Vagina (tissue), 2 donors: ENCODE measurements at places on chromosomes 4 and X.

GRCh38 chrX:39603230-39603629, 494.5 kb downstream of the BCOR start:
- no peak overlapping the region for H3K4me3 ChIP-seq
- H3K36me3 ChIP-seq, result no peaks in the 10 kb centered on the region

DNA sequence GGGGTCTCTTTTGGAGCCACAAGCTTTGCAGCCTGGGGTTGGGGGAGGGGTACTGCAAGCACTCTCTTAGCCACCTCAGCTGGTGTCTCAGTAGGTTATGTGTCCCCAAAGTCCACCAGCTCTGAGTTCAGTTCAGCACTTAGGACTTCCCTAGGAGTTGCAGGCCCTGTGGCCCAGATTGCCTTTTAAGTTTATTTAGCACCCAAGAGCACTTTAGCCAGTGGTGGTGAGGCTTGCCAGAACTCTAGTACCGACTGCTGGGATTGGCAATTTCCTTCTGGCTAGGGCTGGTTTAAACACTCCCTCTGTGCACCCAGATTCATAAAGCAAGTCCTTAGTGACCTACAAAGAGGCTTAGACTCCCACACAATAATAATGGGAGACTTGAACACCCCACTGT, 489.9 kb upstream of the RPS6KA3 start:
- no peaks in the 10 kb centered on the region for H3K4me1 ChIP-seq
- H3K36me3 ChIP-seq, result no peaks in the 10 kb centered on the region
- H3K27me3 ChIP-seq, result no peaks in the 10 kb centered on the region
- DNase-seq, result no peak
- no peak overlapping the region for H3K27ac ChIP-seq
- H3K4me3 ChIP-seq, result no peak overlapping the region

- no peaks in the 10 kb centered on the region for H3K27me3 ChIP-seq
- H3K27ac ChIP-seq, result no peak overlapping the region
- H3K4me1 ChIP-seq, result no peaks in the 10 kb centered on the region
- H3K36me3 ChIP-seq, result no peaks in the 10 kb centered on the region
- H3K4me3 ChIP-seq, result no peak overlapping the region
Measured at GRCh38 chr4:8082517-8083055, 76.0 kb downstream of the ABLIM2 start.

- H3K4me1 ChIP-seq, result no peaks in the 10 kb centered on the region
- H3K27me3 ChIP-seq, result no peaks in the 10 kb centered on the region
- no peak overlapping the region for H3K4me3 ChIP-seq
- no peaks in the 10 kb centered on the region for H3K36me3 ChIP-seq
- no peak overlapping the region for H3K27ac ChIP-seq
Measured at GRCh38 chrX:36357855-36358254, 438.3 kb downstream of the CFAP47 start.

DNA sequence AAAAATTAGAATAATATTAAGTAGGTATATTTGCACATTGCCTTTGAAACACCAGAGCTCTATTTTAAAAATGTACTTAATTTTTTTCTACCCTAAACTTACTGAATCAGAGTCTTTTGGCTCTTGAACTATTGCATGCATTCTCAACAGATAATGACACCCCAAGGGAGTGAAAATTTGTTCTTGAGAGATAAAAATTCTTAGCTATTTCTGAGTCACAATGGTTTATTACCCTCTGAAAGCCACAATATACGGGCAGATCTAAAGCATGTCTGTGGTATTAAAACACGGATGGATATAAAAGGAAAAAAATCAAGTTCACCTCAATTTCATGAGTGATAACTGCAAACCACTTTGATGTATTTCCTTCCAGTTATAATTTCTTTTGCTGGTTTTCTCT, 636.3 kb upstream of the FTHL17 start:
- no peak overlapping the region for H3K4me3 ChIP-seq
- no peak overlapping the region for H3K27ac ChIP-seq
- no peak for DNase-seq
- H3K4me1 ChIP-seq, result no peaks in the 10 kb centered on the region
- no peaks in the 10 kb centered on the region for H3K36me3 ChIP-seq

- no peaks in the 10 kb centered on the region for H3K4me1 ChIP-seq
- H3K4me3 ChIP-seq, result no peak overlapping the region
- no peaks in the 10 kb centered on the region for H3K36me3 ChIP-seq
- no peak overlapping the region for H3K27ac ChIP-seq
- no peak for DNase-seq
Measured at GRCh38 chrX:79081895-79082512, 62.5 kb upstream of the GPR174 start.

GRCh38 chr4:66930206-66930605, 615.1 kb downstream of the CENPC start:
- no peak for DNase-seq
- H3K27ac ChIP-seq, result no peak overlapping the region
- no peaks in the 10 kb centered on the region for H3K36me3 ChIP-seq

DNA sequence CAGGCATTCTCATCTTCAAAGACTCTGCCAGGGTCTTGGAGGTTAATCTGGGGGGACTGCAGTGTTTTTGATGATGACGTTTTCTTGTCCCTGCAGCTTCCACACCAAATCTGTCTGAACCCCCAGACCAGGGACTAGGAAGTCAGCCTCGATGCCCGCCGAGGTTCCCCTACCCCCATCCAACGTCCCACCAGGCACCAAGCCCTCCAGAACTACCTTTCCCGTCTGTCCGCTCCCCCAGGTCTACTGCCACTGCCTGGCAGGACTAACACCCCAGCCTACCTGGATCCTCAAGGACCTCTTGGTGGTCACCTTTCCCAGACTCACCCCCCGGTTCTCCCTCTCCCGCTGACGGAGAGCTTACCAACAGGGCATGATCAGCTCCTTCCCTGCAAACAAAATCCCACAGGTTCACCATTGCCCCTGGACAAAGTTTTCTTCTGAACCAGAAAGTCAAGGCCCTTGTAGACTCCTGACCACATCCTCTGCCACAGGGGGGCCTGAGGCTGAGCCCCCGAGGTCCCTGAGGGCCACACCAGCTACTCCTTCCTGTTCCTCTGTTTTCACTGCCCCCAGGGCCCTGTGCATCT, 40.9 kb downstream of the HMX1 start:
- no peaks in the 10 kb centered on the region for H3K27me3 ChIP-seq
- DNase-seq, result peak; percentile 75
- H3K4me3 ChIP-seq, result no peak overlapping the region
- no peak overlapping the region for H3K27ac ChIP-seq

- no peaks in the 10 kb centered on the region for H3K36me3 ChIP-seq
- no peak overlapping the region for H3K4me3 ChIP-seq
- no peaks in the 10 kb centered on the region for H3K4me1 ChIP-seq
- DNase-seq, result no peak
- H3K27ac ChIP-seq, result no peak overlapping the region
Measured at GRCh38 chr4:74202062-74202586, 44.2 kb downstream of the MTHFD2L start.

- no peak overlapping the region for H3K27ac ChIP-seq
- H3K4me3 ChIP-seq, result no peak overlapping the region
- no peaks in the 10 kb centered on the region for H3K4me1 ChIP-seq
- no peaks in the 10 kb centered on the region for H3K27me3 ChIP-seq
Measured at GRCh38 chrX:88991583-88992132, 244.6 kb downstream of the CPXCR1 start.

- peak overlapping the region; percentile 11 for H3K4me3 ChIP-seq
- peak overlapping the region; percentile 9 for H3K27ac ChIP-seq
- no peak for DNase-seq
- no peaks in the 10 kb centered on the region for H3K27me3 ChIP-seq
- H3K36me3 ChIP-seq, result peaks cover 2% of the 10 kb centered on the region
Measured at GRCh38 chrX:24494647-24495075, 29.6 kb downstream of the PDK3 start.

- H3K4me1 ChIP-seq, result no peaks in the 10 kb centered on the region
- H3K36me3 ChIP-seq, result no peaks in the 10 kb centered on the region
- no peak overlapping the region for H3K27ac ChIP-seq
- DNase-seq, result no peak
- H3K4me3 ChIP-seq, result no peak overlapping the region
Measured at GRCh38 chr4:164488114-164488513, 265.8 kb upstream of the SMIM31 start.

- H3K27me3 ChIP-seq, result no peaks in the 10 kb centered on the region
- H3K4me1 ChIP-seq, result no peaks in the 10 kb centered on the region
- DNase-seq, result no peak
- no peak overlapping the region for H3K4me3 ChIP-seq
Measured at GRCh38 chrX:81414630-81415029, 212.7 kb downstream of the SH3BGRL start.

DNA sequence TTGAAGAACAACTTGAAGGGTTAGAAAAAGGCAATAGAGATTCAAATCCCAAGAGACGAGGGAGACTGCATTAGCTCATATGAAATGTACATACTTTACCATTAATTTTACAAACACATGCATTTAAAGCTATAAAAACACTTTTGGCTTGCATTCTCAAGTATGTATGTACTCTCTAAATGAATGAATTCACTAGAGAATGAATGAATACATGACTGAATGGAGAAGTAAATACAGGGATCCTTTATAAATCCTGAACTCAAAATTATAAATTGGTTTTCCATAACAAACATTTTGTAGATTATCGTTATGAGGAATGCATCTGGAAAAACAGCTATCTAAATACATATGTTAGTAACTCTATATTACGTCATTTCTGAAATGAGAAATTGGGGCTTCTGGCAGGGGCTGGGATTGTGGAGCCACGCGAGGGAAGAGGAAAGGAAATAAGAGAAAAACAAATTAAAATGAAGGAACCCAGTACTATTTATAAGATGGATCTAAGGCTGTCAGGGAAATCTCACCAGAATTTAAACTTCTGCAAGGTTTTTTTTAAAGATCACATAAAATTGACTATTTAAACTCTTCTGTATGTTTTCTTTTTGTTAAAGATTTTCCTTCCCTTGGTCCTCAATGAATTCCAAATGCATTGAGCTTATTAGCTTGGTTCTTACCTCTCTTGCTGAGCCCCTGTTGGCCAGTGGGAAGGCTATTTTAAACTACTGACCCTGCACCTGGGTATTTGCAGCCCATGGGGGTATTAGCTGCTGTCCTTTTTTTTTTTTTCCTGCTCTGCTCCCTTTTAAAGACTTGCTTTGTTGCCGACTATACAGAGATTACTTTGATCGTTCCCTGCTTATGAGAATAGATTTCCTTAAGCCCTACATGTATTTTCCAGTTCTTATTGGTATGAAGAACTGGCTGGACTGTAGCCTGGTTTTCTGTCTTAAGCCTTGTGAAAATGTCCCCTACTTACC, 207.8 kb downstream of the ADGRL3 start:
- no peak for DNase-seq
- no peak overlapping the region for H3K4me3 ChIP-seq
- no peak overlapping the region for H3K27ac ChIP-seq
- no peaks in the 10 kb centered on the region for H3K36me3 ChIP-seq
- H3K4me1 ChIP-seq, result no peaks in the 10 kb centered on the region

GRCh38 chrX:9829308-9830267, 43.4 kb downstream of the SHROOM2 start:
- H3K4me3 ChIP-seq, result no peak overlapping the region
- H3K27me3 ChIP-seq, result no peaks in the 10 kb centered on the region
- H3K27ac ChIP-seq, result no peak overlapping the region
- H3K4me1 ChIP-seq, result no peaks in the 10 kb centered on the region

GRCh38 chr4:109494563-109494962, 60.9 kb downstream of the SEC24B start:
- DNase-seq, result no peak
- no peak overlapping the region for H3K27ac ChIP-seq
- H3K36me3 ChIP-seq, result no peaks in the 10 kb centered on the region
- no peaks in the 10 kb centered on the region for H3K27me3 ChIP-seq

GRCh38 chr4:86107112-86107511, 252.7 kb downstream of the MAPK10 start:
- H3K27ac ChIP-seq, result no peak overlapping the region
- no peaks in the 10 kb centered on the region for H3K27me3 ChIP-seq
- peaks cover under 1% of the 10 kb centered on the region for H3K36me3 ChIP-seq
- no peaks in the 10 kb centered on the region for H3K4me1 ChIP-seq
- no peak overlapping the region for H3K4me3 ChIP-seq
- DNase-seq, result no peak

- peaks cover 18% of the 10 kb centered on the region for H3K4me1 ChIP-seq
- no peak overlapping the region for H3K4me3 ChIP-seq
- no peak overlapping the region for H3K27ac ChIP-seq
- no peak for DNase-seq
- no peaks in the 10 kb centered on the region for H3K36me3 ChIP-seq
- H3K27me3 ChIP-seq, result no peaks in the 10 kb centered on the region
Measured at GRCh38 chr4:106312377-106312776, 3.6 kb downstream of the TBCK start.

GRCh38 chr4:92182006-92182735, 121.6 kb upstream of the GRID2 start:
- no peaks in the 10 kb centered on the region for H3K36me3 ChIP-seq
- H3K27me3 ChIP-seq, result no peaks in the 10 kb centered on the region
- H3K27ac ChIP-seq, result no peak overlapping the region
- no peaks in the 10 kb centered on the region for H3K4me1 ChIP-seq
- DNase-seq, result no peak

- peaks cover 46% of the 10 kb centered on the region for H3K4me1 ChIP-seq
- H3K36me3 ChIP-seq, result no peaks in the 10 kb centered on the region
- H3K27me3 ChIP-seq, result peaks cover 4% of the 10 kb centered on the region
- H3K27ac ChIP-seq, result peak overlapping the region; percentile 37
- DNase-seq, result peak; percentile 40
Measured at GRCh38 chr4:173519111-173520101, 10.6 kb downstream of the HAND2 start.

GRCh38 chr4:169658975-169659715, 38.8 kb downstream of the CLCN3 start:
- no peaks in the 10 kb centered on the region for H3K36me3 ChIP-seq
- H3K4me1 ChIP-seq, result peaks cover 28% of the 10 kb centered on the region
- no peaks in the 10 kb centered on the region for H3K27me3 ChIP-seq
- H3K27ac ChIP-seq, result peak overlapping the region; percentile 79
- peak overlapping the region; percentile 43 for H3K4me3 ChIP-seq
- DNase-seq, result no peak

- no peak overlapping the region for H3K4me3 ChIP-seq
Measured at GRCh38 chr4:144423930-144424329, 222.0 kb upstream of the HHIP start.

GRCh38 chr4:159944477-159944876, 841.6 kb downstream of the RAPGEF2 start:
- H3K36me3 ChIP-seq, result no peaks in the 10 kb centered on the region
- H3K27ac ChIP-seq, result no peak overlapping the region
- H3K27me3 ChIP-seq, result no peaks in the 10 kb centered on the region
- DNase-seq, result no peak
